IMR-90 (cell line): ENCODE measurements at places on chromosomes 4 and X. TPM values are rescaled to one million over a fixed set of nuclear protein-coding genes. Genes with fewer than 3 reads are reported as not detected.

SMIM31 gene
- total RNA-seq, result not detected in 2 replicates

ADAMTS3 gene
- 2.5 and 2.9 TPM in 2 replicates for total RNA-seq

- peak; percentile 58 for DNase-seq
- peaks cover 18% of the 10 kb centered on the region for H3K4me1 ChIP-seq
- H3K27me3 ChIP-seq, result no peaks in the 10 kb centered on the region
- no peak overlapping the region for H3K27ac ChIP-seq
- no peak overlapping the region for H3K4me3 ChIP-seq
- H3K36me3 ChIP-seq, result no peaks in the 10 kb centered on the region
Measured at GRCh38 chr4:85826060-85826678, 351.2 kb downstream of the ARHGAP24 start.

GRCh38 chrX:68114573-68115129, 318.6 kb downstream of the OPHN1 start:
- no peak overlapping the region for H3K27ac ChIP-seq
- no peaks in the 10 kb centered on the region for H3K4me1 ChIP-seq
- H3K27me3 ChIP-seq, result no peaks in the 10 kb centered on the region
- no peaks in the 10 kb centered on the region for H3K36me3 ChIP-seq
- H3K4me3 ChIP-seq, result no peak overlapping the region
- peak; percentile 16 for DNase-seq

DNA sequence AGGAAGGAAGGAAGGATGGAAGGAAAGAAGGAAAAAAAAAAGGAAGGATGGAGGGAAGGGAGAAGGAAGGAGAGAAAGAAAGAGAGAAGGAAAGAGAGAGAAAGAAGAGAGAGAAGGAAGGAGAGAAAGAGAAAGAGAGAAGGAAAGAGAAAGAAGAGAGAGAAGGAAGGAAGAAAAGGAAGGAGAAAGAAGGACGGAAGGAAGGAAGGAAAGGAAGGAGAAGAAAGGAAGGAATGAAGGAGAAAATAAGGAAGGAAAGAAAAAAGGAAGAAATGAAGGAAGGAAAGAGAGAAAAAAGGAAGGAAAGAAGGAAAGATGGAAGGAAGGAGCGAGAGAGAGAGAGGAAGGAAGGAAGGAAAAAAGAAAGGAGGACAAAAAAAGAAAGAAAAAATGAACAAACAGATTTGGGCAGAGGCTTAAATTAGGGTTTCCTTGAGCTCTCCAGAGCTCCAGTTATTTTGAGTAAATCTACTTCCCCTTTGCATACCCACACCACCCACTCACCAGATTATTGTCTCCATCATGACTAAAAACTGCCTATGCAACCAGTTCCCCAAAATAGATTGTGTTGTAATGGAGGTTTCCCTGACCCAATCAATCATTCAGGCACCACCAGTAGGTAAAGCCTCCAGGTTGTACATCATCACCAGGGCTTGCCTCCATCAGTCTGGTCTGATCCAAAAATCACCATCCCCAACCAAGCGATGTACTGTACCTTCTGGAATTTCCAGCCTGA, 1722.9 kb upstream of the PCDH10 start:
- no peak for DNase-seq
- H3K27ac ChIP-seq, result no peak overlapping the region
- H3K27me3 ChIP-seq, result no peaks in the 10 kb centered on the region

- no peaks in the 10 kb centered on the region for H3K27me3 ChIP-seq
- no peaks in the 10 kb centered on the region for H3K4me1 ChIP-seq
- H3K36me3 ChIP-seq, result no peaks in the 10 kb centered on the region
- no peak overlapping the region for H3K4me3 ChIP-seq
- H3K27ac ChIP-seq, result no peak overlapping the region
- DNase-seq, result peak; percentile 71
Measured at GRCh38 chr4:124803641-124804040, 91.1 kb upstream of the ANKRD50 start.

GRCh38 chr4:90025248-90025647, 101.9 kb upstream of the CCSER1 start:
- H3K4me3 ChIP-seq, result no peak overlapping the region
- H3K27ac ChIP-seq, result no peak overlapping the region

DNA sequence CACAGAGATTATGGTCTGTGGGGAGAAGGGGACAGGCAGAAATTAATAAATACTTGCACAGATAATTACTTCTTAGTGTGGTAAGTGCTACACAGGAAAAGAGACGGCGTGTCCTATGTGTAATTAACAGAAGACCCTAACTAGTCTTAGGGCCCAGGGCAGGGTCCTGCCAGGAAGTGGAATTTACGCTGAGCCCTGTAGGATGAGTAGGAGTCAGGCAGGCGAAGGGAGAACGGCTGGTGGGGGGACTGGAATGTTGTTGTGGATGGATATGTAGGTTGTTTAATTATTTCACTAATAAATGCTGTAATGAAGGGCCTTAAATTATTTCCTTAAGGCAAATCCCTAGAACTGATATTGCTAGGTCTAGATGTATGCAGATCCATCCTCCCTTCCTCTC, 26.7 kb upstream of the MFAP3L start:
- peaks cover 6% of the 10 kb centered on the region for H3K27me3 ChIP-seq
- H3K4me3 ChIP-seq, result no peak overlapping the region
- H3K36me3 ChIP-seq, result no peaks in the 10 kb centered on the region
- DNase-seq, result no peak
- no peak overlapping the region for H3K27ac ChIP-seq
